ENCODE measurements at places on chromosomes 6 and 20.

- DNase-seq: no peak
Observed at GRCh38 chr6:44942201-44942600, 385.9 kb upstream of the RUNX2 start.

DNA sequence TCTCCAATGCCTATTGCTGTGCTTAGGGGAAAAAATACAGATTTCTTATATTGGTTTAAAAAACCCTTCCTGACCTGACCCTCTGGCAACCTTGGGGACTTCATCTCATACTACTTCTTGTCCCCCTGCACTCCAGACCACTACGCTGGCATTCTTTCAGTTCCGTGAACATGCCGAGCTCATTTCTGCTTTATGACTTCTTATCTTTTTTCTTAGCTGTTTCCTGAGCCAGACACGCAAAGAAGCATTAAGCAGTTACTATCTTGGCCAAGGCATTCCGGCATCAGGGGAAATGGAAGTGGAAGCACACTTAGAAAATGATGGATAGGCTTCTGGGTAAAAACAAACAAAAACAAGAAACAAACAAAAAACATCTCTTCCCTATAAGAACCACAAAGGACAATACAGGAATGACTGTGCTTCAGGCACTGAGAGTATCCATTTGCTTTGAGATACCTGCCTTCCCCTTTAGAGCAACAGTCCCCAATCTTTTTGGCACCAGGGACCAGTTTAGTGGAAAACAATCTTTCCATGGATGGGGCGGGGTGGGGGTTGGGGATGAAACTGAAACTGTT, 4.4 kb upstream of the CCDC28A start:
- DNase-seq: no peak

- DNase-seq: no peak
Observed at GRCh38 chr20:52794853-52795252, 177.3 kb upstream of the TSHZ2 start.

- DNase-seq: no peak
Observed at GRCh38 chr6:4608361-4609115, 167.7 kb upstream of the CDYL start.

- no peak for DNase-seq
Observed at GRCh38 chr6:31074401-31074800, 38.0 kb downstream of the C6orf15 start.

DNA sequence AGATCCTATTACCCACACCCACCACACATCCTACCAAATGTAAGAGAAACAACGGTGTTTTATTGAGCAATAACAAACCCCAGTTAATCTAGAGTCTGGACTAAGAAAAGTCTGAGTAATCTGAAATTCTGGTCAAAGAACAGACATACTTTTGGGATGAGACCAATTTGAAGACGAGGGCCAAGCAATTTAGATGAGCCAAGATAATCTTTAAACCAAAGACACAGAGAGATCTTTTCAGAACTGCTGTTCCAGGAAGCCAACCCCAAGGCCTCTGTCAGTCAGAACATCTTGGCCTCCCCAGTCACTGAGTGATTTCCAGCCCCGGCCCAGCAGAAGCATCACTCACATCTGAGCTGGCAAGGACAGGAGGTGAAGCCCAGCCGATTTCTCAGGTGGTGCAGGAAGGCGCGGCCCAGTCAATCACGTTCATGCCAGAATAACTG, 118.5 kb upstream of the SYNDIG1 start:
- no peak for DNase-seq

- DNase-seq: no peak
Observed at GRCh38 chr6:7559196-7559595, 17.7 kb downstream of the DSP start.

DNA sequence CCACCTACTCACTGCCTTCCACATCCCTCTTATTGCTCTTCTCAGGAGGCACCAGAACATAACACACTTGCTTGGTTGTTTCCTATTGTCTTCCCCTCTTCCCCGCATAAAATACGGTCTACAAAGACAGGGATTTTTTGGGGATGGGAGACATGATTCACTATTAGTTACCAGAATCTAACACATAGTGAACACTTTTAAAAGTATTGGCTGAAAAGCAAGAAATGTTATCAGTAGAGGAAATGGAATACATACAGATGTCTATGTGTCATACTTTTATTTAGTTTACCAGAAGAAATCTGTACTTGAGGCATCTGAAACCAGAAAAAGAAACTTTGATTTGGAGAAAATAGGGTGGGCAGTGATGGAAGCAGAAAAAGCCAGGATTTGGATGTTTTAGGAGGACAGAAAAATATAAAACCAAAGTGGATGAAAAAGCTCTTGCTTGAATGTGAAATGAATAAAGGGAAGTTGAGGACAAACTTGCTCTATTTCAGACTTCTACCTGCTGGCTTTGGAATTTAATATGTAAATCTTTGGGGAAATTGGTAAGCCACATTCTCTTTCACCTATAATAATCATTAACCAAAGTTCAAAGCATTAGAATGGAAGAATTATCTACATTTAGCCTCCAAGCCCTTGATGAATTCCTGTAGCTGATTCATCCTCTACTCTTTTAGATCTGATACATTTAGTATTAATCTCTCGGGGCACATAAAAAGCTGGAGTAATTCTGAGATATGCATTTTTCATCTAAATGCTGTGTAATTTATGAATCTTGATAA, 82.6 kb downstream of the DOK5 start:
- no peak for DNase-seq

- DNase-seq: no peak
Observed at GRCh38 chr6:43677759-43678158, 9.8 kb downstream of the MRPS18A start.

DNA sequence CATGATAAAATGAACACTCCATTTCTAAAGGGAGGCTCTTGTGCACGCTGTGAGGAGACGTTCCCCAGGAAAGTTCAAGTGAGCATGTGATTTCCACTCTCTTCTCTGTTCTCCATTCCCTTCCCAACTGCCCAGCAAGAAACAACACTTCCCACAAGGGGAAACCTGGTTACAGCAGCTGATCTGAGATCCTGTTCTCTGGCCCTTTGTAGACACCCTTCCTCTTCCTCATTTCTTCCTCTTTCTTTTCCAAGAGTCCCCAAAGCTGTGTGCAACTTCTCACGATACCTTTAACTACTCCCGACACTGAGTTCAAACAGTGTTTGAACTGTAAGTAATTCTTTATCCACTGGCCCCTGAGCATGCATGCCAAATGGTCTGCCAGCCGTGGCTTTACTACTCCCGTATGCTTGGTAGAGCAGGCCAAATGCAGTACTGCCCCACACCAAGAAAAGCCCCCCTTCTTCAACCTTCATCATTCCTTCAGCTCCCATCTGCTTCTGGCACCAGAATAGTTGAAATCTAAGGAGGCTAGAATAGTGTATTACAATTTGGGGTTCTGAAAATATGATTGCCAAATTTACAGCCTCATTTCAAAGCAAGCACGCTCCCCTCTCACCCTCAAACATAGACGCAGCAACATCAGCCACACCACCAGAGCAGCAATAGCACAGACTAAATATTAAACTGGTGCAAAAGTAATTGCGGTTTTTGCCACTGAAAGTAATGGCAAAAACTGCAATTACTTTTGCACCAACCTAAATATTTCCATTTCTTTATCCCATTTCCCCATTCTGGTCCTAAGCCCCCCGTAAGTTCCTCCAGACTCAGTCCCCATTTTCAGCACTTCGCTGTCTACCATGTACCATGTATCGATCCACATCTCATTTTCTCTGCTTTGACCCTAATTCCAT, 4.3 kb downstream of the HLA-DMB start:
- DNase-seq: no peak

DNA sequence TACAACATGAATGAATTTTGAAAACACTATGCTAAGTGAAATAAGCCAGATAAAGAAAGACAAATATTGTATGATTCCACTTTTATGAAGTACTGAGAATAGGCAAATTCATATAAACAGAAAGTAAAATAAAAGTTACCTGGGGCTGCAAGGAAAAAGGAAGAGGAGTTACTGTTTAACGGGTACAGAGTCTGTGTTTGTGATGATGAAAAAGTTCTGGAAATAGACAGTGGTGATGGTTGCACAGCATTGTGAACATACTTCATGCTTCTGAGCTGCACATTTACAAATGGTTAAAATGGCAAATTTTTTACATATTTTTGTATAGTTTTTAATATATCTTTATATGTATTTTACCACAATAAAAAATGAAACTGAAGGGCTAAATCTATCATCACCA, 29.4 kb downstream of the EPB41L2 start:
- no peak for DNase-seq

- DNase-seq: no peak
Observed at GRCh38 chr6:154942770-154943169, 52.3 kb upstream of the TIAM2 start.

GRCh38 chr6:32655203-32655710, 11.2 kb downstream of the HLA-DQB1 start:
- no peak for DNase-seq

- no peak for DNase-seq
Observed at GRCh38 chr20:50831622-50832021, 36.8 kb downstream of the BCAS4 start.

- no peak for DNase-seq
Observed at GRCh38 chr6:95973976-95974375, 41.8 kb upstream of the FUT9 start.

Measured in neural crest cell (in vitro differentiated cells).